ENCODE measurements at places on chromosomes 1 and 21. TPM values are rescaled to one million over a fixed set of nuclear protein-coding genes. Genes with fewer than 3 reads are reported as not detected.

- H3K4me1 ChIP-seq = peaks cover 12% of the 10 kb centered on the region
- no peaks in the 10 kb centered on the region for H3K36me3 ChIP-seq
- no peak overlapping the region for H3K27ac ChIP-seq
- no peak overlapping the region for H3K4me3 ChIP-seq
These were observed 20.6 kb upstream of the MYCL start for GRCh38 chr1:39922251-39922688.

- no peaks in the 10 kb centered on the region for H3K27me3 ChIP-seq
- no peak for DNase-seq
- H3K27ac ChIP-seq = no peak overlapping the region
- no peaks in the 10 kb centered on the region for H3K4me1 ChIP-seq
These were observed 162.6 kb upstream of the USP25 start for GRCh38 chr21:15567191-15567590.

The MIXL1 gene
- total RNA-seq = not detected

- H3K36me3 ChIP-seq = no peaks in the 10 kb centered on the region
- no peak for DNase-seq
- peak overlapping the region; percentile 80 for H3K27ac ChIP-seq
- peak overlapping the region; percentile 48 for H3K4me3 ChIP-seq
- no peaks in the 10 kb centered on the region for H3K27me3 ChIP-seq
These were observed 277.0 kb upstream of the C1orf105 start for GRCh38 chr1:172143384-172144055.

DNA sequence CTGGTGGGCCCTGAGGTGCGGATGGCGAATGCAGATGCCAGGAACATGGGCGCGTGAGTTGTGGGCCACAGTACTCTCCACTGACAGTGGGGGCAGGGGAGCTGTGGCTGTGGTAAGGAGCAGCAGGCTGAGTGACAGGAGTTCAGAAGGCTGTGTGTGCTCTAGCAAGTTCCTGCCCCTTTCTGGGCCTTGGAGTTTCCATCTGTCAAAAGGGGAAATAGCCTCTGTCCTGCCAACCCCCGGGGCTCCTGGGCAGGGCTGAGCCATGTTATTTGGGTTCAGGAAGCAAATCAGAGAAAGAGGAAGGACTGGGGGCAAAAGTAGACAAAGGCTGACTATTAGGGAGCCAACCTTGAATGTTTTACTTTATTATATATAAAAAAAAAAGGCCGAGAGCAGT lies 19.5 kb upstream of the MFN2 start:
- peaks cover 82% of the 10 kb centered on the region for H3K36me3 ChIP-seq
- no peaks in the 10 kb centered on the region for H3K27me3 ChIP-seq
- H3K27ac ChIP-seq = peak overlapping the region; percentile 55
- peaks cover 9% of the 10 kb centered on the region for H3K4me1 ChIP-seq

- no peak for DNase-seq
- no peaks in the 10 kb centered on the region for H3K36me3 ChIP-seq
- no peak overlapping the region for H3K4me3 ChIP-seq
- H3K4me1 ChIP-seq = no peaks in the 10 kb centered on the region
- H3K27me3 ChIP-seq = no peaks in the 10 kb centered on the region
- no peak overlapping the region for H3K27ac ChIP-seq
These were observed 60.9 kb downstream of the IL23R start for GRCh38 chr1:67227196-67227595.

GRCh38 chr1:7220007-7220406 lies 434.8 kb downstream of the CAMTA1 start:
- H3K27me3 ChIP-seq = peaks cover 10% of the 10 kb centered on the region
- H3K27ac ChIP-seq = no peak overlapping the region
- H3K4me1 ChIP-seq = no peaks in the 10 kb centered on the region

The ANGPTL3 gene
- total RNA-seq = not detected

DNA sequence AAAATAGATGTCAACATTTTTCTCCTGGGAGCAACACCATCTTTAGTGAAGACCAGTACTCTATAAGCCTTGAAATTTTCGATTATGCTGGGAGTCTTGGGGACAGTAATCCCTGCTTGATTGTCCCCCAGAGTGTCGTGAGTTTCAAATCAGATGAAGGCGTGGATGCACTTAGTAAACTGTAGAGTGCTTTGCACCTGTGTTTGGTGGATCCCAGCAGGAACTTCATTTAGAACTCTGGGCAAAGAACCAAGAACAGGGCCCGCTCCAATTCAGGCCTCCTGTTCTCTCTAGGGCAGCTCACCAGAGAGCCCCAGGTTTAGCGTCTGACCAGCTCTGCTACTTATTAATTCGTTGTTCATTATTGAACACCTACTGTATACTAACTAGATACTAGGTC lies 1.5 kb downstream of the GPX7 start:
- no peak overlapping the region for H3K4me3 ChIP-seq
- H3K36me3 ChIP-seq = peaks cover 12% of the 10 kb centered on the region
- no peaks in the 10 kb centered on the region for H3K27me3 ChIP-seq
- no peak overlapping the region for H3K27ac ChIP-seq
- DNase-seq = no peak

- no peaks in the 10 kb centered on the region for H3K27me3 ChIP-seq
- H3K4me3 ChIP-seq = no peak overlapping the region
- peaks cover 80% of the 10 kb centered on the region for H3K4me1 ChIP-seq
- no peaks in the 10 kb centered on the region for H3K36me3 ChIP-seq
These were observed 153.5 kb downstream of the RERE start for GRCh38 chr1:8663915-8664329.

DNA sequence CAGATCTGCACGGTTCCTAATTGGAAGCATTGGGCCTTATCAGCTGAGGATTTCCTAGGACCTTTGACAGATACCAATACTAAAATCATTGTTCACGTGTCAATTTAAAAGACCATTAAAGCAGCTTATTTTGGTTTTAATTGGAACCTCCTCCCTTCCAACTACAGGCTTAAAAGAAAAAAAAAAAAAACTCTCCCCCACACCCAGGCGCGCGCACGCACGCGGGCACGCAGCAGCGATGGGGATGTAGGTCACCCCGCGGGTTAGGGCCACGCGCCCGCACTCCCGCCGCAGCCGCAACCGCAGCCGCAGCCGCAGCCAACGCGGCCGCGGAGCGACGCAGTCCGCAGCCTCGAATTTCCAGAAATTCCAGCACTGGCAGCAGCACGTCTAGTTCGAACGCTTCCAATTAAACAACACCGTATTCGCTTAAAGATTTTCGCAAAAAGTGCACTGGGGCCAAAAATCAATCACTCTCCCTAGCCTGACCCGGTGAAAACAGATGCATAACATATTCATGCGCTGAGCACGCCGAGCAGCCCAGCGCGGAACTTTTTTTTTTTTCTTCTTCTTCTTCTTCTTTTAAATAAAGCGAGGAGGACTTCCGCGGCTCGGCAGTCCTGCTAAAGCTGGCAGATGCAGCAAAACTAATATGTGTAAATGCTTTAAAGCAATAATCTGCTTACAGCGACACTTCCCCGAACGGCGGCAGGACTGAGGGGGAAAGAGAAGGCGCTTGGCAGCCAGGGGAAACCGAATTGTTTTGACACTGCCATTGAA lies 13.3 kb upstream of the BARHL2 start:
- H3K27me3 ChIP-seq = peaks cover 89% of the 10 kb centered on the region
- DNase-seq = no peak
- H3K4me3 ChIP-seq = no peak overlapping the region
- H3K36me3 ChIP-seq = no peaks in the 10 kb centered on the region
- no peak overlapping the region for H3K27ac ChIP-seq

- H3K36me3 ChIP-seq = no peaks in the 10 kb centered on the region
- no peak overlapping the region for H3K4me3 ChIP-seq
- H3K27ac ChIP-seq = no peak overlapping the region
- no peak for DNase-seq
These were observed 72.2 kb upstream of the HMCN1 start for GRCh38 chr1:185661971-185662370.

DNA sequence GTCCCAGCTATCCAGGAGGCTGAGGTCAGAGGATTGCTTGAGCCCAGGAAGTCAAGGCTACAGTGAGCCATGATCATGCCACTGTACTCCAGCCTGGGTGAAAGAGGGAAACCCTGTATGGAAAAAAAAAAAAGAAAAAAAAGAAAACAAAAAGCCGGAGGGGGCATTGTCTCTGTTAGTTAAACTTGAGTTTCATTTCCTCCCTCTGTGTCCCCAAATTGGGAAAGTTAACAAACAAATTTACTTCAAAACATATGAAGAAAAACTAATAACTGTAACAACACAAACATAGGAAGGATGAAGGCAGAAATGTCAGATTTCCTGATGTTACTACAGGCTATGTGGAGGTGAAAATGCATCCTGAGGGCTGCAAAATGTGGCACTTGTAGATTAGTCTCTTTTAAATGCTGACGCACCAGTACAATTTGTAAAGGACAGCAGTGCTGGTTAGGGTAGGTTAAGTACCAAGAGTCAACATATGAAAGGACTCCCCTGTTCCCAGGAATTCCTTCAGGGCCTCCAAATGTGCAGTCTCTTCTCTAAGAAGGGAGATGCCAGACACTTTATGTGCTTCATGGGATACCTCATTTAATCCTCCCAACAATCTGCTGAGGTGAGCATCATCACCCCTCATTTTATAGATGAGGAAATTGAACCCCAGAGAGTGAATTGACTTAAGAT lies 52.9 kb downstream of the DEGS1 start:
- no peak overlapping the region for H3K27ac ChIP-seq
- H3K27me3 ChIP-seq = no peaks in the 10 kb centered on the region
- peaks cover 10% of the 10 kb centered on the region for H3K4me1 ChIP-seq
- peaks cover 38% of the 10 kb centered on the region for H3K36me3 ChIP-seq
- DNase-seq = no peak

- H3K36me3 ChIP-seq = no peaks in the 10 kb centered on the region
- H3K27me3 ChIP-seq = peaks cover 3% of the 10 kb centered on the region
- H3K4me3 ChIP-seq = no peak overlapping the region
- H3K4me1 ChIP-seq = peaks cover 11% of the 10 kb centered on the region
- no peak overlapping the region for H3K27ac ChIP-seq
These were observed 18.8 kb downstream of the RAP1GAP start for GRCh38 chr1:21650400-21650799.

- no peak overlapping the region for H3K4me3 ChIP-seq
- no peak for DNase-seq
- H3K36me3 ChIP-seq = no peaks in the 10 kb centered on the region
- no peaks in the 10 kb centered on the region for H3K4me1 ChIP-seq
- H3K27ac ChIP-seq = no peak overlapping the region
These were observed 843.8 kb downstream of the USP25 start for GRCh38 chr21:16573578-16573977.

GRCh38 chr1:115882913-115883902 lies 42.3 kb upstream of the NHLH2 start:
- no peak for DNase-seq
- no peak overlapping the region for H3K4me3 ChIP-seq
- no peaks in the 10 kb centered on the region for H3K27me3 ChIP-seq
- no peaks in the 10 kb centered on the region for H3K36me3 ChIP-seq
- H3K4me1 ChIP-seq = no peaks in the 10 kb centered on the region

- no peaks in the 10 kb centered on the region for H3K36me3 ChIP-seq
- no peak for DNase-seq
- no peaks in the 10 kb centered on the region for H3K4me1 ChIP-seq
- no peak overlapping the region for H3K27ac ChIP-seq
These were observed 131.0 kb downstream of the ROR1 start for GRCh38 chr1:63904826-63905225.

GRCh38 chr1:84493747-84494146 lies 12.4 kb upstream of the SPATA1 start:
- no peak for DNase-seq
- H3K36me3 ChIP-seq = peaks cover 85% of the 10 kb centered on the region
- no peak overlapping the region for H3K27ac ChIP-seq
- H3K27me3 ChIP-seq = no peaks in the 10 kb centered on the region
- no peaks in the 10 kb centered on the region for H3K4me1 ChIP-seq

GRCh38 chr1:168187177-168187576 lies 8.4 kb downstream of the TIPRL start:
- no peak overlapping the region for H3K27ac ChIP-seq
- peaks cover 36% of the 10 kb centered on the region for H3K36me3 ChIP-seq
- no peaks in the 10 kb centered on the region for H3K4me1 ChIP-seq
- DNase-seq = no peak
- H3K4me3 ChIP-seq = no peak overlapping the region

DNA sequence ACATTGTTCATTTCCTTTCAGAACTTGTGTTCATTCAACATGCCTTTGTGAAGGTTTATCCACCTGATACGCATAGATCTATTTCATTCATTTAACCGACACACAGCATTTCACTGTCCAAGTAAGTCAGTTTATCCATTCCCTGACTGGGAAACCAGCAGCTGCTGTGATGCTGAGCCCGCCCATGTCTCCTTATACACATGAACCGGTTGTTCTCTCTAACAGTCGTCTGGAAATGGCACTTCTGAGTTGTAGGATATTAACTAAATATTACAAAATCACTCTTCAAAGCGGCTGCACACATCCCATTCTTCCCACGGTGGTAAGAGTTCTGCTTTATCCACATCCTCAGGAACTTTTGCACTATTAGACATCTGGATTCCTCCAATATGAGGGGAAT lies 71.1 kb downstream of the NPHP4 start:
- no peak overlapping the region for H3K4me3 ChIP-seq
- no peak for DNase-seq
- no peaks in the 10 kb centered on the region for H3K4me1 ChIP-seq
- no peak overlapping the region for H3K27ac ChIP-seq
- no peaks in the 10 kb centered on the region for H3K36me3 ChIP-seq

The HPCAL4 gene
- total RNA-seq = 0.09 TPM

DNA sequence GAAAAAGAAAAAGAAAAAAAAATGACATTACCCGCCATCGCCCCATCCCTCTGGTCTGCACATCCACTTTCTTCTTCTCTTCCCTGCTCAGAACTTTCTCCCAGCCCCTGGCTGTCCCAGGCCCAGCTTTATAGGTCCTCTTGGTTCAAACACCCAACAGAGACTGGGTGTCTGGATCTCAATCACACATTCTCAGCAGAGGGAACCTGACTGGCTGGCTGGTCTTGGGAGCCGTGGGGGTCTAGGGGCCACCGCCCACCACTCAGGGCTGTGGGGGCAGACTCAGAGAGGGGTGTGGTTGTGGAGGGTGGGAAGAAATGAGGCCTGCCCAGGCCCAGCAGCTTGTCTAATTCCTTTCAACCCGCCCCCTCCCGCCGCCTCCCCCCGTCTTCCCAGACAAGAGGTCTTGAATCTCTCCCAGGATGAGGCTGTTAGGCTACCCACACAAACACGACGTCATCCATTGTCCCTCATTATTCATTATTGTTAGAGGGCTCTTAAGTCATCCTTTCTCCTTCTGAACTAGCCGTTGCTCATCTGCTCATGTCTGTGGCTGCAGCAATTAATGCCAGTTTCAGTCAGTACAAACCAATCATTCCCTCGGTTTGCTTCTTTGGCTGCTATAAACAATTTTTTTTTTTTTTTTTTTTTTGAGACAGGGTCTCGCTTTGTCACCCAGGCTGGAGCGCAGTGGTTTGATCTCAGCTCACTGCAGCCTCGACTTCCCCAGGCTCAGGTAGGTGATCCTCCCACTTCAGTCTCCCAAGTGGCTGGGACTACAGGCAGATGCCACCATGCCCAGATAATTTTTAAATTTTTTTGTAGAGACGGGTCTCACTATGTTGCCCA lies 40.6 kb upstream of the CLIC4 start:
- peaks cover 13% of the 10 kb centered on the region for H3K4me1 ChIP-seq
- H3K4me3 ChIP-seq = no peak overlapping the region
- peak overlapping the region; percentile 81 for H3K27ac ChIP-seq

- peaks cover under 1% of the 10 kb centered on the region for H3K36me3 ChIP-seq
- no peak for DNase-seq
- H3K27me3 ChIP-seq = no peaks in the 10 kb centered on the region
- H3K27ac ChIP-seq = no peak overlapping the region
- peaks cover 2% of the 10 kb centered on the region for H3K4me1 ChIP-seq
These were observed 5.1 kb downstream of the BPNT1 start for GRCh38 chr1:220084460-220084859.

Measured in upper lobe of right lung (tissue), 1 donor.